Effector CD4-positive, alpha-beta T cell (primary cell): ENCODE measurements at places on chromosomes 1 and 21.

GRCh38 chr1:79259390-79260336 lies 253.1 kb upstream of the ADGRL4 start:
- no peak for DNase-seq

- no peak for DNase-seq
Observed at GRCh38 chr1:56490619-56491018, 88.7 kb downstream of the PLPP3 start.

DNA sequence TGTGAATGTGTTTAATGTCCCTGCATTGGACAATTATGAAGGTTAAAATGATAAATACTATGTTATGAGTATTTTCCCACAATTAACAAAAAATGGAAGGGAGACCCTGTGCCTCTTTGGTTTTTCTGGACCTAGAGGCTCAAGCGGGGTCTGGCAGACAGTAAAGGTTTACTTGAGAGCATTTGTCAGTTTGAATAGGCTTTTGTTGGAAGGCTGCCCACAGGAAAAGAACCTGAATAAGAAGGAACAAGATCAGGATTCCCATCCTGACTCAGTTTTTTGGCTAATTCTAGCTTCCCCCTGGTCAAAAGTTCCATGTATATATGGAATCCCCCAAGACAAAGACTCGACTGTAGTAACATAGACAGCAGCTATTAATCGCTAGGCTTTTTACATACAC lies 150.9 kb upstream of the JUN start:
- no peak for DNase-seq

DNA sequence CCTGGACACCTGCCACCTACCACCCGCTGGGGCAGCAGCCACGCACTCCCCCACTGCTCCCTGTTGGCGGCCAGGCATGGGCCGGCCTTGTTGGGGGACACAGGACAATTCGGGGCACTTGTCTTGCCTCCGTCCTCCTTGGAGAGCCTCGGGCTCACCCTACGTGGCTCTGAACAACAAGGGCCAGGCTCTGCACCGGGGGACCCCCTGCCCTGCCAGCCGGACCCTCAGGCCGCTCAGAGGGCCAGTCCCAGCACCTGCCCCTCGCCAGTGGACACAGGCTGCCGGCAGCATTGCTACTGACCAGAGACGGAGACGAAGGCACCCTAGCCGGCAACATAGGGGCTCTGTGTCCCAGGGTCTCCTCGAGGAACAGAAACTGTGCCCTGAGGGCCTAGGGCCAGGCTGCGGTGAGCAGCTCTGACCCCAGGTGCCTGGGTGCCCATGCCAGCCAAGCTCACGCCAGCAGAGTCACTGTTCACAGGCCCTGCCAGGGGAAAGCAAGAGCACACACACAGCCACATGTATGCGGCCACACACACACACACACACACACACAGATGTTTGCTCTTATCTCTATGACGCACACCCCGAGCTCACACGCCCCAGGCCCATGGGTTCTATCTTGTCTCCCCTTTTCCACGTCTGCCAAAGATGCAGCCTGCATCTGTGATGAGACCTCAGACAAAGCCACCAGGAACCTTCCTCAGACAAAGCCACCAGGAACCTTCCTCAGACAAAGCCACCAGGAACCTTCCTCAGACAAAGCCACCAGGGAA lies 45.9 kb downstream of the MORN1 start:
- DNase-seq, result peak; percentile 1

DNA sequence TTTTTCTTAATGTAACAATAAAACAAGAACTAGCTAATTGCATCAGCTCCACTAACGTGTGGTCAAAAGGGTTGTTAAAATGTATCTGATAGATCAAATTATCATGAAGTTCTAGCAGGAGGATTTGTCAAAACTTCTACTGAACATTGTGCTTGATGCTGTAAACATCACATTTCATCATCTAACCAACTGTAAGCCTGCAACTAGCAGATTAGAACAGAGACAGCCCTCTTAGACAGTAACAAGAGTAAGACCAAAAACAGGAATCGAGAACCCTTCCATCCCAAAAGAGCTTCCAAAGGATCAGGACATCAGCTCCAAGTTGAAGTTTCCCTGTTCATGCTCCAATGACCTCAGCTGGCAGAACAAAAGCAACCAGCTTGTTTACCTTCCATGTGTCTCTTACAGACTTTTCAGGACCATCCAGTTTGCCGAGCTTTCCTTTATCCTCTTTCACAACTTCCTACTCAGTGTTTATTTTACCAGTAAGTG lies 44.6 kb downstream of the NIBAN1 start:
- no peak for DNase-seq

DNA sequence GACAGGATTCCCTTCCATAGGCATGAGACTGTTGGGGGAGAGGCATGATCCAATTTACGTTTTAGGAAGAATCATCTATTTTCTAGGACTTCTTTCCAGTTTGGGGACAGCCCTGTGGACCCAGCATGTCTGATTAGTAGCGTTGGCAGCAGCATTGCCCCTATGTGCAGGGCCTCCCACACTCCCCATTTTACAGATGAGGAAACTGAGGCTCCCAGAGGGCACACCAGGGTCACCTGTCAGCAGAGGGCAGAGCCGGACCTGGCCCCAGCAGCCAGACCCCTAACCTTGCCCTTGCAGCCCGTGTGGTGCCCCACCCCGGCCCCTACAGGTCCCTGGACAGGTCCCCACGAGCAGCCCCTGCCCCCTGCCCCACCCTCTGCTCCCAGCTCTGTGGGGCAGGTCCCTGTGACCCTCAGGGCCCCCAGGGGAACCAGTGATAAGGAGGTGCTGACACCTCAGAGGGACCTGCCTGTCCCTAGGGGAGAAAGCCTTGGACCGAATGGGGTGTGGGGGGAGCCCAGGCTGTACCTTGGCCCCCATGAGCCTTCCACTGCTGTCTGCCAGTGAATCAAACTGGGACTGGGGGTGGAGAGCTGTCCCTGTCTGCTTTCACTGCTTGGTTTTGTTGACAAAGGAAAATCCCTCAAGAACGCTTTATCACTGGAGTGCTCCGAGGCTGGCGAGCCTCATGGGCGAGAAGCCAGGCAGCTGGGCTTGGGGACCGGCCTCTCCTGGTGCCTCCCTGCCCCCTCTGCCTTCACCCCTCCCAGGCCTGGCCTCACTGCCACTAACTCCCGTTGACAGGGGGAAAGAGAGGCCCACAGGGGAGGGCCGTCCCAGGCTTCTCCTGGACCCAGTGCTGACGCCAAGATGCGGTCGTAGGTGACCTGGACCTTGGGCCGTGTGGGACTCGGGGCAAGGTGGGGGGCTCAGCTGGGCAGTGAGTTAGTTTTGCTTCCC lies 39.4 kb upstream of the CCDC27 start:
- DNase-seq, result no peak

DNA sequence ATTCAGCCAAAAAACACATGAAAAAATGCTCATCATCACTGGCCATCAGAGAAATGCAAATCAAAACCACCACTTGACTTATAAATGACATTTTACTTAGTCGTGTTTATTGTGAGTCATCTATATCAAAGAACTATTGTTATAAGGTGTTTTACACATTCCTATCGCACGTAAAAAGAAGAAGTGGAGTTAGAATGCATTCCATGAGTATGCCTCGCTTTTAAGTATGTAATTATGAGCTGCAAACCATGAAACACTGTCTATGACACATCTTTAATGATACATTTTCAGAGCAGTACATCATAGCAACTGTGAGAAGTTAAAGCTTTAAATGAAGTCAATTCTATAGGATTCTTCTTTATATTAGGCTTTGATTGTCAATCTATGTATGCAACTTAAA lies 614.3 kb upstream of the ADAMTS5 start:
- DNase-seq, result no peak

DNA sequence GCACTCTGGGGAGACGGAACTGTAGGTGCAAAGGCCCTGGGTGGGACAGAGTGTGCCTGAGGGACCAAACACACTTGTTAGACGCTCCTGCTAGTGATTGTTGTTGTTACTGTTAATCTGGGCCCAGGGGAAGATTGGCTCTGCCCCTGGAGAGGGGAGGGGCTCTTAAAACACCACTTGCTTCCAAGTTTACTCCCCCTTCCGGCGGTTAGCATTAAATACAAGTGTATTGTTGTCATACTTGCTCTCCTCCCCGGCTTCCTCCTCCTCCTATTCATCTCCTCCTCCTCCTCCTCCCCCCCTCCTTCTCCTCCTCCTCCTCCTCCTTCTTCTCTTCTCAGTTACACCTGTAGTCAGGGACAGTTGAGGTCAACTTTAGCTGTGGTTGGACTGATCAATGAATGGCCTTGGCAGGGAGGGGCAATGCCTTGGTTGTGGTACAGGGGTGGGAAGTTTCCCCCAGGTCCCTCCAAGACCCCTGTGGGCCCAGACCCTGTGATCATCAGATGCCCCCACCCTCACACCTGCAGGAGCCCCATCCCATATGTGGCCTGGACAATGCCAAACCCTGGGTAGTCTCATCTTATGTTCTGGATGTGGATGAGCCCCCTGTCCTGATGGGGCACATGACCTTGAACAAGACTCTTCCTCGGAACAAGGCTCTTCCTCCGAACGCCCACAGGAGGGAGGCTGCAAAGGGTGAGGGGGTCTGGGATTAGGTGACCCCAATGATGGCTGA lies 217.3 kb downstream of the PTPRU start:
- no peak for DNase-seq

- no peak for DNase-seq
Observed at GRCh38 chr1:101344745-101345144, 107.9 kb downstream of the S1PR1 start.

GRCh38 chr21:33546086-33546485 lies 3.2 kb downstream of the SON start:
- no peak for DNase-seq

DNA sequence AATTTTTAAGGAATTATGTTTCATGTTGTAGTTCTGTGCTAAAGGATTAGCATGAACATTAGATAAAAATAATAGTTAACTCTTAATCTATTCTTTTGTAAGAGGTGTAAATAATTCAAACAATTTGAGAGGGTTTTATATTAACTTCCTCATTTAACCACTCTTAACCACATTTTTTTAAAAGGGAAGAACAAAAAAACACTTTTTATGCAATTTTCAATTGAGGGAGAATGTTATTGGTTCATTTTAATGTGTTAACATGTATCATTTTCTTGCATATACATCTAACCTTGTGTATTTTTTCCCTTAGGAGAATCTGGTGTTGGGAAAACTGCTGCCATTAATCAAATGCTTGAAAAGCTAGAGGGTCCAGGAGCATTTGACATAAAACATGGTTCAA lies 169.0 kb downstream of the LBR start:
- DNase-seq, result no peak

DNA sequence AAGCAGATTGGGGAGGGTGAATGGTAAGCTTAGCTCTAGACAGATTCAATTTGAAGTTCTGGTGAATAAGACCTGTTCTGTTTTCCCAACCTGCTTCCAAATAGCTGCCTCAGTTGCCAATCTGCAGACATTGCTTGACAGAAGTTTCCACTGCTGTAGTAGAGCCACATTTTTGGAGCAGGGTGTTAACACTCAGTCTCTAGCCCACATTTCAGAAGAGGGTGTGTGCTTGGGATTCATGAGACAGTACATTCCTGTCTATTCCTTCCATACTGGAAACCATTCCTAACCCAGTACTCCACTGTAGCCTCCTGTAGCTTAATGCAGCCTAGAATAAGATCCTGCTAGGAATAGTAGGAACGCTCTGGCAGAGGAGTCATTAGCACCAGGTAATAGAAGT lies 450.5 kb downstream of the NUF2 start:
- no peak for DNase-seq

GRCh38 chr1:202203238-202204039 lies 9.8 kb downstream of the LGR6 start:
- DNase-seq, result no peak

- no peak for DNase-seq
Observed at GRCh38 chr1:82560566-82560965, 759.8 kb downstream of the ADGRL2 start.

GRCh38 chr1:161098210-161099068 lies at the start of gene KLHDC9:
Gene KLHDC9, plus strand, starts transcription at chr1:161098361. Its CDS starts 175 bp downstream, at chr1:161098536.
- DNase-seq, result peak; percentile 53

- DNase-seq, result no peak
Observed at GRCh38 chr1:115074839-115075534, 14.3 kb downstream of the TSPAN2 start.

DNA sequence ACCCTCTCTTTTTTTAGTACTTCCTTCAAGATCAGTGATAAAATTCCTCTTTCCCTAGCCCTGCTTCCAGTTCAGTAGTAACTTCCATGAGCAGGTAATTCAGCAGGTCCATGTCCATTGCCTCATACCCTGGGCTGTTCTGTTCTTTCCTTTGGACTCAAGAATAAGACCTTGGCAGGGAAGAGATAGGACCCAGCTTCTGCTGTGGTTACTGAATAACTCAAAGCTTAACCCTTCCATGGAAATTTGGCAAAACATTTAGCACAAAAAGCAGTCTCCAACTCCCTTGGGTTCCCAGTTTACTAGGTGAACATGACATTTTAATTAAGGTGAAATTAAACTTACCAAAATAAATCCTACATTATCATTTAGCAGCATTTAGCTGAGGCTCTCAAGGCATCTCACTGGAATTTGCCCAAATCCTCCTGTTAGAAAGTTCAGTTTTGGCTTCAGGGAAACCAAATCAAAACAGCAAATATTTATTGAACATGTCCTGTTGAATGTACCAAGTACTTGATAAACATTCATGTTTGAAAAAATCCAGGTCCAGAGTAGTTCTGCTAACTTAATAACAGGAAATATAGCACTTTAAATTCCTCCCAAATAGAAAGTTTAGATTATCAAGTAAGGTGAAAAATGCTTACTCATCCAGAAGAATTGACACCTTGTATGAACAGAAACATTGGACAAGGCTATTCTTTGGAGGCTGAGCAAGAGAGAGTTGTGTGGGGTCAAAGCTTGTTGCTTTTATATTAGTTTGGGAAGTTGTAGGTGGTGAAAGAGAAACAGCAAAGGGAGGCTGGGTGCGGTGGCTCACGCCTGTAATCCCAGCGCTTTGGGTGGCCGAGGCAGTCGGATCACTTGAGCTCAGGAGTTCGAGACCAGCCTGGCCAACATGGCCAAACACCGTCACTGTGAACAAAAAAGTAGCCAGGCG lies 8.4 kb upstream of the SERPINC1 start:
- DNase-seq, result no peak

GRCh38 chr1:202072211-202072765 lies 50.4 kb upstream of the GPR37L1 start:
- DNase-seq, result no peak

GRCh38 chr1:12434174-12434573 lies 183.8 kb downstream of the DHRS3 start:
- no peak for DNase-seq

DNA sequence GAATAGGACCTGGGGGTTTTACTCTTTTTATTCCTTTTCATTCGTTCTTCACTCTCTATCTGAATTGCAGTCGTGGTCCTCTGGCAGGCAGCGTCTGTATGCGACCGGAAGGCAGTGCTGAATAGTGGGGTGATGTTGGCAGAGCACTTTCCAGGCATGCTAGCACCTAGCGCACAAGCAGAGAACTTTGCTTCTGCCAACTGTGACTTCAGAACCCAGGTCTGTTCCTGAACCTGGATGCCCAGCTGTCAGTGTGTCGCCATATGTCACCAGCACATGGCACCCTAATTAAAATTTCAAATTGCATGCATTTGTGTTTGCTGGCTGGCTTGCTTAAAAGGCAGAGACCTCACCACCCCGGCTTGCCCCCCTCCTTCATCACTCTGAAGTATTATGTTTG lies 116.2 kb downstream of the NFIA start:
- no peak for DNase-seq
